ENCODE measurements at places on chromosomes 12 and 14.
A peak's percentile ranks its signal among the peaks of the same experiment; 100 is the strongest.

DNA sequence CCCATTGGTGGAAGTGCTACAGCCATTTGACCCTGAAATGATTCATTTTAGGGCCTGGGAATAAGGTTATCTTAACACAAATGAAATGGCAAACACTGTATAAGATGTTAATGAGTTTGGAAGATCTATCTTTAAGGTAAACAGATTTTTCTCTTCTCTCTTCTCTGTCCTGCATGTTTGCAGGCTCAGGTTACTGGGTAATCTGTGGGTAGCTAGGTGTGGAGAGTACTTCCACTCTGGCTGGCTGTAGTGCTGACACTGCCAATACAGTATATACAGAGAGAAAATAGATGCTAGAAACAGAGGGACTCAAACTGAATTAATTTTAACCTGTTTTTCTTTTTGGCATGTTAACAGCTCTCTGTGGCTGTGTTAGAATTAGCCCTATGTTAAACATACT is 84.6 kb downstream of the SLC38A6 start:
- DNase-seq: no peak

DNA sequence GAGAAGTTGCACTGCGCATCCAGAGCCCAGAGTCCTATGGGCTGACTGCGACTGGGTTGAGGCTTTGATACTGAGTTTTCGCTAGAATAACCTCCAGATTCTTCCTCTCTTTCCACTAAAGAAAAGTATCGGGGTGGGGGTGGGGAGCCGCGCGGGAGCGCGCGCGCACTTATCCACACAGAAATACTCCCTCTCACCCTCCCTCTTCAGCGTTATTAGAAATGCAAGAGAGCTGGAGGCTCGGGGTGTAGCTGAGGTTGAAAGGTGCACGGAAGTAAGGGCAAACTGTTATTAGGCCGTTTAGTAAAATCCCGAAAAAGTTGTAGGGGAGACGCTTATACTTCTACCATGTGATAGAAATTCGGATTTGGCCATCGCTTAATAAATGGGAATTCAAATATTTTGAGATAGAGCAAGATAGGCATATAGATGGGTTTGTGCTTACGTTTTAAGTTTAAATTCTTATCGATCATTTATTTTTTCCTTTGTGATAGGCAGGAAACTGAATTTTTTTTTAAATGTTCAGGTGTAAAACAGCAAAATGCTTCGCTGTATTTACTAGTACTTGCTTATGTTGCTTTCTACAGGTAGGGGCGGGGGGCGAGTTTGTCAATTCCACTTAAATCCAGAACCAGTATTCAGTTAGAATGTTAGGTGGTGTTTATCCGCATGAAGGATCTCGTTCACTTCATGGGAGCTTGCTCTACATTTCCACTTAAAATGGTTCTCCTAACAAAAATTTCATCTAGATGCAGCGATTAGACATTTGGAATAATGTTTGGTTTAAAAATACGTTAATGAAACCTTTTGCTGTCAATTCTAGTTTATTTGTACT is 1.1 kb downstream of the ARHGAP5 start:
- DNase-seq: peak; percentile 75

DNA sequence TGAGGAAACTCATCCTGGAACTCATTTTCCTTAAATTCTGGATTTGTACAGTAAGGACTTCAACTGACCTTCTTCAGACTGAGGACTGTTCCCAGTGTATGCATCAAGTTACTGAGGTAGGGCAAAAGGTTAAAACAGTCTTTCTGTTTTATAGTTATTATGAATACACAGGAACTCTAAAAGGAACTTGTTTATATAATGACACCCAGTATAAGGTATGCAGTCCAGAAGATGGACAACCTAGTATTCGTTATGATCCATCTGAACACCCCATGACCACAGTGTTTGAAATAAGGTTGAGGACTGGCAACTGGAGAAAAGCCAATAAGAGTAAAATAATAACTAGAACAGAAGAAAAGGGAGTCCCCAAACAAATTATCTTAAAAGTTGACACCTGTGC is 779.9 kb upstream of the TMEM132C start:
- no peak for DNase-seq

GRCh38 chr12:22268406-22268805 is 66.1 kb downstream of the ST8SIA1 start:
- no peak for DNase-seq

DNA sequence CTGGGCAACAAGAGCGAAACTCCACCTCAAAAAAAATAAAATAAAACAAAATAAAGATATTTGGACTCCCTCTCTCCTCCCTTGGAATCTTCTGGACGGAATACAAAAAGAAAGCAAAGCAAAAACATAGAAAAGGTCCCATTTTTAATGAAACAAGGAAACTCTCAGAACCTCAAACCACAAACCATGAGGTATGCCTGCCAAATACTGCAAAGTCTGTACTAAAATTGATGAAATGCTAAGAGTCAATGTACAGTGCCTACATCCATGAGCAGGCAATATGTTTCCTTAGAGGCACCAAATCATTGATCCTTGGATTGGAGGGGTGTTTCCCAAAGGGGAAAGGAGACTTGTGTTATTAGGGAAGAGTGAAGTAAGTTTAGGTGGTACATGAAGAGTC is 8.2 kb upstream of the RPS6KA5 start:
- DNase-seq: peak; percentile 33

DNA sequence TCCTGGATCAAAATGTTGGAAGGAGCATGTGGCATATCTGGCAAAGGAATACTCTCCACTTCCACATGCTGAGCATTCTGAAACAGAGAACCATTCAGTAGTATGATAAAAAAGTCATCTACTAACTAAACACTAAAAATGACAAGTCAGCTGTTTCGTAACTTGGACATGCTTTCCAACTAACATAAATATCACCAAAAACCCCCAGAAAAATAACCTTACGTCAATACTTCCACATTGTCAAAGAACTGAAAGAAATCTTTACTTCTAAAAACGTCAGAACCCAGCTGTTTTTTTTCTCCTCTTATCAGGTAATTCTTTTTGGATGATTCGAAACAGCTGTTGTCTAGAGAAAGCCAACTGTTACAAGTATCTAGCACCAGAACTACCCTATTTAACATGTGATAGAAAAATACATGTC is 8.2 kb downstream of the WBP11 start:
- no peak for DNase-seq

DNA sequence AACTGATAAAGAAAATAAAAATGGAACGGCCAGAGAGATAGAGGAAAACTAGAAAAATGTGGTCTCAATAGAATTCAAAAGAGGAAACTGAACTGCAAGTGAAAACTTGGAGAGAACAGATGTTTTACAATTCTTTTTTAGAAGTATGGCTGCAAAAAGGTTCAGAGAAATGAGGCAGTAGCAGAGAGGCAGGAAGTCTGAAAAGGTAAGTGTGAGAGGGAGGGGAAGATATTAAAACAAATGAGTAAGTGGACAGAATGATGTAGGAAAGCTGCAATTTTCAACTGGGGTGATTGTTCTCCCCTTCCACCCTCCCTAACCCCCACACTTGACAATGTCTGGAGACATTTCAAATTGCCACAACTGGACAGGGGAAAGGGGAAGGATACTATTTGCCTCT is 12.9 kb downstream of the BTBD7 start:
- no peak for DNase-seq

Measured in right hindlimb (tissue), 1 donor.